ENCODE measurements at places on chromosomes 3 and 15.

DNA sequence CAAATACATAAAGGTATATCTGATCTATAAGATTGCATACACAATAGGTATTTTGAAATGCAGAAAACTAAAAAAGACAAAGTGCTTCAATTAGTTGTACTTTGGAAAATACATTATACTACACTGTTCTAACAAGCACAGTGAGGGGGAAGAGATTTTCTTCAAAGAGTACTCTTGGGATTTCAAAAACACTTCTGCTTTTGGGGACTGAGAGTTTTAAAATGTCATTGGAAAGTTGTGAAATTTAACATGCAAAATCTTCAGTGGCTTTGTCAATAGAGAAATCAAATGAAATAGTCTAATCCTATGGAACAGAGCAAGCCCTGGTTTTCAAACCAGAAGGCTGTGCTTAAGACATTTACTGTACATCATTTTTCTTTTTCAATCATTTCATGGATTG, 322.2 kb upstream of the SEMA6D start:
- DNase-seq: no peak

DNA sequence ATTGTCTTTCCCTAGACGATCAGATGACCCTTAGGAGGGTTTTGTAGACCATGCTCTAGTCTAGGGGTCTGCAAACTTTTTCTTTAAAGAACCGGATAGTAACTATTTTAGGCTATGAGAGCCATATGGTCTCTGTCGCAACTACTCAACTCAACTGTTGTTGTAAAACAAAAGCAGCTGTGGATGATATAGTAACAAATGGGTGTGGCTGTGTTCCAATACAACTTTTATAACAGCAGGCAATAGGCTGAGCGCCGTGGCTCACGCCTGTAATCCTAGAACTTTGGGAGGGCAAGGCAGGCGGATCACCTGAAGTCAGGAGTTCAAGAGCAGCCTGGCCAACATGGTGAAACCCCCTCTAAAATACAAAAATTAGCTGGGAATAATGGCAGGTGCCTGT, 6.1 kb upstream of the CMTM6 start:
- peak; percentile 87 for DNase-seq

DNA sequence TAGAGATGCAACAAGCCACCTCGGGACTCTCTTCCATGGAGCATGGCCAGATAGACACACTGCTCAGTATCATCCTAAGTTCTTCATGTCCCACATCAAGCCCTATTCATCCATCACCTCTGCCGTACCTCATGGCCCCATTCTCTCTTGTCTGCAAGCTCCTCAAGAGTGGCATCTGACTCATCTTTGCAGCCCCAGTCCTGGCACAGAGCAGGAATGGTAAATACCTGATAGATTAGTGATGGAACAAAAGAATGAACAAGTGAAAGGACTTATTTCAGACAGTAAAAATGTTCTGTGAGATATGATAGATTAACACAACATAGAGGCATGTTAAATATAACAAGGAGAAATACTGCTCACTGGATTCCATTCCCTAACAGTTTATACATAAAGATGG, 176.4 kb downstream of the ISL2 start:
- DNase-seq: no peak

GRCh38 chr3:42665050-42665878, 11.8 kb downstream of the ZBTB47 start:
- DNase-seq: no peak

- no peak for DNase-seq
These were observed 136.7 kb downstream of the CCNL1 start for GRCh38 chr3:157023226-157023625.

- DNase-seq: no peak
These were observed 269.3 kb downstream of the TBL1XR1 start for GRCh38 chr3:176927706-176928581.

DNA sequence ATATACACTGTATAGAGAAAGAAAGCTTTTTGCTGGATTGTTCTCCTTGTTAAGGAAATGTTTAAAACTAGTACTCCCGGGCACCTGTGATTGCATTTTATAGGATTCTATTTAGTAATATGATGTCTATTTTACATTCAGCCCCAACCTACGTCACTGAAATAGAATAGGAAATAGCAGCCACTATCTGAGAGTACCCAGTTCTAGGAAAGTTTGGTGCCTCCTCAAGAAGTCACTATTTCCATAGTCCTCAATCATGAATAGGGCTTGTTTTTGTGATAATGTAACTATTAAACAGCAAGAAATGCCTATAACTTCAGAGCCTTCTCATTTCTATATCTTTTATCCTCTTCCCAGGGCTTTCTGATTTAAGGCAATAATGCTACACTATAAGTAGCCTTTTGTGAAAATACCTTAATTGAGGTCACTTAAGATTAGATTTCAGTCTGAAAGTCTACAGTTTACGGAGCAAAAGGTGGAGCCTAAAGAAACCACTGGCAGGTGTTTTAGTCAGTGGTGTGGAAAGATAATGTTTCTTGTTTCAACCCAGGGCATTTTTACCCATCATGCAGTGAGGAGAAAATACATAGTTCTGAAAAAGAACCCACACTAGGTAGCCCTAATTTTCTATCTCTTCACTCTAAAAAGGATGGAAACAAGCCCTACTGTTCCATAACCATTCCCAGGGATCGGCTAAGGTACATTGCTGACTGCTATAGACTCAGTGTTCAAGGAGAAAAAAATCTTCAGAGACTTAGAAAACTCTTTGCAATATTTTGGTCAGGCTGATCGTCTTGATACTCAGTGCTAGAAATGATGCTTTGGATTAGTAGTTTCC, 38.7 kb downstream of the TIGIT start:
- DNase-seq: no peak

- no peak for DNase-seq
These were observed 4.3 kb downstream of the GNAT1 start for GRCh38 chr3:50195501-50196252.

DNA sequence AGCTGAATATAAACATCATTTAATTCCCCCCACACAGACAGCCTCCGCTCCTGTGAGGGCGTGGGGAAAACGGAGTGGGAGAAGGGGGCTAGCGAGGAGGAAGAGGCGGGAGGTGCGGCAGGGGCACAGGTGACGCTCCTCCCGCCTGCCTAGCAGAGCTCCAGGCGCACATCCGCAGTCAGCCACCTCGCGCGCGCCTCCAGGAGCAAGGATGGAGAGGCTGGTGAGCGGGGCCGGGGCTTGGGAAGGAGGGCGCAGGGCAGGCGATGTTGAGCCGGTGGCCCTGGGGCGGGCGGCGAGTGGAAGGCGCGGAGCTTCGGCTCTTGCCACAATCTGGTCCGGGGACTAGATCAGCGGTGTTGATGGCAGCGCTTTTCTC, at the start of gene CD200:
CD200 (plus strand) TSS at position 155 of the 379 bp plus-strand sequence; CDS start at position 212, 57 bp downstream.
- DNase-seq: peak; percentile 83

DNA sequence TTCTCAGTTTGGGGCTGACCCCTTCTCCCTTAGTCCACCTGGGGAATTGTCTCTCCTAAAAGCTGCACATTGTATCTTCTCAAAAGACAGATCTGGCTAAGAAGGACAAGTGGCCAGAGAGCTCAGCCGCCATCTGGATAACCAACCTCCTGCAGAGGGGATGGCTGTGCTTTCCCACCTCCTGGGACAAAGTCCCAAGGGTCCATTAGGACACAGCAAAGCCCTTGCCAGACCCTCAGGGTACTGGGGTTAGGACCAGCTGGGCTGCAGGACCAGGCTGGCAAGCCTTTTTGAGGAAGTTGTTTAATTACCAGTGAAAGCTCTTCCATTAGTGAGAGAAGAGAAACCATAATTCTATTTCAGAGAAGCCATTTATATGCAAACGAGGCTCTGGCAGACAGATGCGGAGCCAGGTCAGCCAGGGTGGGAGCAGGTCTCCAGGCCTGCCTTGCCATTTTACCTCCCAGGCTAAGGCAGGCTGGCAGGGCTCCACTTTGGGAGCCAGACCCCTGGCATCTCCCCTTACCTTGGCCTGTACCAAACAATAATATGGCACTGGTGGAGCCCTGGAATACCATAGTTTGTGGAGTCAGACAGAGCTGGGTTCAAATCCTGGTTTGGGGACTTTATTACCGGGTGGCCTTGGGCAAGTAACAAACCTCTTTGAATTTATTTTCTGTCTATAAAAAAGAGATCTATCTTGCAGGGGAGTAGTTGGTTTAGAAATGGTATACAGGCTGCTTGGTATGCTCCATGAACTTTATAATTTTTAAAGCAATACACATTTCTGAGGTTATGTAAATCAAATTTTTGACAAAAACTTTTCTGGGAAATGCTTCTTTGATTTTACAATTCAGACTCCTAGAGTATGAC, 17.9 kb downstream of the SHF start:
- DNase-seq: no peak

- DNase-seq: no peak
These were observed 31.7 kb upstream of the ATOSA start for GRCh38 chr15:52710708-52711389.

DNA sequence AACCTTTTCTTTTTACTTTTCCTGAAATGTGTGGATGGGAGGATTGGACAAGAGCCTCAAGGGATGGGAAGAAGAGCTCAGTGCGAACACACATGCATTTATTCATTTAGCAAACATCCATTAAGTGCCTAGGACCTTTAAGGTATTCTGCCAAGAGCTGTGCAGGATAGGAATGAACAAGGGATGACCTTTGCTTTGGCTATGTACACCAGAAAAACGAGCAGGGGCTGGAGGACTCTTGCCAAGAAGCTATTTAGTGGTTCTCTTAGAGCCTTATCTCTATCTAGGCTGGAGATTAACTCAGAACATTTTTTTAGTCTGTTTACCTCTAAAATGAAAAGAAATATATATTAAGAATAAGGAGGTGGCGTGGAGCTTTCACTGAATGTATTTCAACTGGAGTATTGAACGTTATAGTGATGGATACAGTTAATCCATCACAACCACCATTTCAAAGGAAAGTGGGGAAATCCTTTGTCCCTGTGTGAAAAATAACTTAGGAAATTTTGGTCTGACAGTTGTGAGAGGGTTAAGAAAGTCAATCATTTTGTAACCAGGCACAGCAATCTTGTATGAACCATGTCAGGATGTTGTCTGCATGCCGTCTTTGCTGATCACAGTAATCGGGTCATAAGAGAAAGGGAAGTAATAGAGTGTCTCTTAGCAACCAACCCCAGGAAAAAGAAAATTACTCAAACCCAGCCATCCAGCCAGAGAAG, 279.0 kb downstream of the LPP start:
- peak; percentile 67 for DNase-seq

GRCh38 chr15:83413054-83413719, 34.0 kb upstream of the SH3GL3 start:
- DNase-seq: no peak

DNA sequence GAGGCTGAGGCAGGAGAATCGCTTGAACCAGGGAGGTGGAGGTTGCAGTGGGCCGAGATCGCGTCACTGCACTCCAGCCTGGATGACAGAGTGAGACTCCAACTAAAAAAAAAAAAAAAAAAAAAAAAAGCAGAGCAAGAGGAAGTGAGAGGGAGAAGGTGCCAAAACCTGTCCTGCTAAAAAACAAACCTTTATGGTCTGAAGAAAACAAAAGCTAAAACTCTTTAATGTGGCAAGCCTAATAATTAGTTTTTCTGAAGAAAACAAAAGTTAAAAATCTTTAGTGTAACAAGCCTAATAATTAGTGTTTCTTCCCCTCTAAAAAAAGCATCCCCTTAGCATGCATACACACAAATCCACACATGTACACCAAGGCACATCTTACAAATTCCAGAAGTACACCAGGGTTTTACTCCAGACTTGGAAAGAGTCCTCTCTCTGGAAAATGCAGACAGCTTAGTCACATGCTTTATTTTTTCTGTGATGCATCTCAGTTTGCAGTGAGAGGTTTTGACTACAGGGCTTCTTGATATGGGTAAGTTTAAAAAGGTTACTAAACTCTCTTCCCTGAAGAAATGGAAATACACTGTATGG, 65.9 kb downstream of the HACD2 start:
- DNase-seq: no peak

DNA sequence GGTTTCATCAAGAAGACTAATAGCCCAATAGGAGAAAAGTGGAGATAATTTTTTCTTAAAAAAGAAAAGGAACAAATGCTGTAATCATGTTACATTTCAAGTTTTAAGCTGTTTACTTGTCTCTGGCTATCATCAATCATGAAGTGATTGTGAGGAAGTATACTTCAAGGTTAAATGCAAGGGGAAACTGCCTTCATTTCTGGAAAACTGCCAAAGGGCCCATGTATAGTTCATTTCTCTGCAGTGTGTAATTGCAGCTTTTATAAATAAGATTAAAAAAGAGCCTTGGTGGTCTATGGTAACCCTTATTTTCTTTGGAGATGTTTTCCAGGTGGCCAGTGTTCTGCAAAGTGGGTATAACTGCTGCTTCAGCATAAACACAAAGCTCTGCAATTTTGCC, 101.9 kb downstream of the GRM7 start:
- no peak for DNase-seq

GRCh38 chr3:67635257-67635656, 19.2 kb downstream of the SUCLG2 start:
- DNase-seq: no peak

- DNase-seq: peak; percentile 14
These were observed 131.9 kb upstream of the STRIT1 start for GRCh38 chr3:155425396-155425795.

DNA sequence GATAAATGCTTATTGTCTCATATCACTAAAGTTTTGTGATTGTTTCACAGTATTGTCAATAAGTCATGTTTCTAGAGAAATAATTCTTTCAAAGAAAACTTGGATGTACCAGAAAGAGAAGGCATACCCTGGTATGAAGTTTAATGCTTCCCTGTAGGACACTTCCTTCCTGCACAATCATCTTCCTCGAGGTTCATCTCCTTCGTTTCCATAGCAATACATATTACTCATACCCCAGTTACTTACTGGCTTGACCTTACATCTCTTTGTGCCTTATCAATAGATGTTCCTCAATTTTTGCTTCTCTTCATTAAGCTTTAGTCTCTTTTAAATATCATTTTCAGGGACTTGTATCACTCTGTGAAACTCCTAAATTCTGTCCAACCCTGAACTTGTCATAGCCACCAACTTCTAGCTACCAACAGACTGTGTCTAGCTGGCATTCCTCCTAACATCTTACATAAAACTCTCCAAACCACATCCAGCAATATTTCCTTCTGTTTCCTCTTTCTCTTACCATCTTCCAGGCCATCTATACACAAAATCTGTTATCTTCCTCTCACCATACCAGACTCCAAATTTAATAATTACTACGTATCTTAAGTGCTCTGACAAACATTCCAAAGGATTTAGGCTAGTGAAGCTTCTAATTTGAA, 134.3 kb downstream of the GADL1 start:
- no peak for DNase-seq

DNA sequence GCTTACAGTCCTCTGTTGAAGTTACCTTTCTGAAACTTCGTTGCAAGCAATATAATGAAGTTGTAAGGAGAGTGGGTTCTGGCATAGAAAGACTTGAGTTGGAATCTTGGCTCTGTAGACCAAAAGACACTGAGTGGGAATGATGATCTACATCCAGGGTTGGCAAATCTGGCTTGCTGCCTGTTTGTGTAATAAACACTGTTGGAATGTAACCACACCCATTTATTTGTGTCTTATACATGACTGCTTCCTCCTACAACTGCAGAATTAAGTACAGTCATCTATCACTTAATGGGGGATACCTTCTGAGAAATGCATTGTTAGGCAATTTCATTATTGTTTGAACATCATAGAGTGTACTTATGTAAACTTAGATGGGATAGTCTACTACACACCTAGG, 178.4 kb upstream of the SUCLG2 start:
- no peak for DNase-seq

- DNase-seq: peak; percentile 49
These were observed 11.2 kb downstream of the DLL4 start for GRCh38 chr15:40940296-40940801.

- DNase-seq: no peak
These were observed 232.1 kb downstream of the NR1D2 start for GRCh38 chr3:24177201-24177600.

- DNase-seq: no peak
These were observed 14.4 kb upstream of the GNAI2 start for GRCh38 chr3:50221411-50222168.
